ENCODE measurements at places on chromosomes 3 and 15.
A peak's percentile ranks its signal among the peaks of the same experiment; 100 is the strongest.

DNA sequence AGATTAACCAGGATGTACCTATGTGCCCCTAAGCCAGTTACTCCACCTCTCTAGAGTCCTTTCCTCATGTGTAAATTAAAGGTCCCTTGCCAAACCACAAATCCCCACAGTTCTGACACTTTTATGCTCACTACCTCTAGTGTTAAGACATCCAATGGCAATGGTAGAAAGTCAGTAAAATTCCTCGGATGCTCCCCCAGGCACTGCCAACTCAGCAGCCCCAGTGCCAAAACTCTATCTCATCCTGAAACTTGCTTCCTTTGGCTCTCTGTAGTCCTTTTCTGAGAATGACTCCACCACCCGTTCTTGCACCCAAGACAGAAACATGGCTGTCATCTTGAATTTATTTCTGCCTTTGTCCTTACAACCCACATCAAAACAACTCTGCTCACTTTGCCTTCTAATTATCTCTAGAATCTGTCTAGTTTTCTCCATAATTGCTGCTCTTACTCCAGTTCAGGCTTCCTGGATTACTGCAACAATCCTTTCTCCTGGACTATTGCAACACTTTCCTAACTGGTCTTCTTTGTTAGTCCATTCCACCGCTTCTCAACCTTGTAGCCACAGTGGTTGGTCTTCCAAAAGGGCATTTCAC is 41.6 kb downstream of the MB21D2 start:
- no peak for DNase-seq

GRCh38 chr3:117059067-117059955 is 349.7 kb downstream of the TUSC7 start:
- no peak for DNase-seq

DNA sequence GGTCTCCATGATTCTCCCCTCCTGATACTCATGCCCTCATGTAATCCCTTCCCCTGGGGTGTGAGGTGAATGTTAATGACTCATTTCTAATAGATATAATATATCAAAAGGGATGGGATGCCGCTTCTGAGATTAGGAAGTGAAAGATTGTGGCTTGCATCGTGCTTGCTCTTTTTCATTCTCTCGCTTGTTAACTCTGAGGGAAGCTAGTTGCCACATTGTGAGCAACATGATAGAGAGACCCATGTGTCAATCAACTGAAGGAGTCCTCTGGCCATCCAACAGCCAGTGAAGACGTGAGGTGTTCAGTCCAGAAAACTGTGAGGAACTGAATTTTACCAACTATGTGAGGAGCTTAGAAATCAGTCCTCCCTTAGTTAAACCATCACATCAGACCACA is 28.9 kb upstream of the DRD3 start:
- no peak for DNase-seq

DNA sequence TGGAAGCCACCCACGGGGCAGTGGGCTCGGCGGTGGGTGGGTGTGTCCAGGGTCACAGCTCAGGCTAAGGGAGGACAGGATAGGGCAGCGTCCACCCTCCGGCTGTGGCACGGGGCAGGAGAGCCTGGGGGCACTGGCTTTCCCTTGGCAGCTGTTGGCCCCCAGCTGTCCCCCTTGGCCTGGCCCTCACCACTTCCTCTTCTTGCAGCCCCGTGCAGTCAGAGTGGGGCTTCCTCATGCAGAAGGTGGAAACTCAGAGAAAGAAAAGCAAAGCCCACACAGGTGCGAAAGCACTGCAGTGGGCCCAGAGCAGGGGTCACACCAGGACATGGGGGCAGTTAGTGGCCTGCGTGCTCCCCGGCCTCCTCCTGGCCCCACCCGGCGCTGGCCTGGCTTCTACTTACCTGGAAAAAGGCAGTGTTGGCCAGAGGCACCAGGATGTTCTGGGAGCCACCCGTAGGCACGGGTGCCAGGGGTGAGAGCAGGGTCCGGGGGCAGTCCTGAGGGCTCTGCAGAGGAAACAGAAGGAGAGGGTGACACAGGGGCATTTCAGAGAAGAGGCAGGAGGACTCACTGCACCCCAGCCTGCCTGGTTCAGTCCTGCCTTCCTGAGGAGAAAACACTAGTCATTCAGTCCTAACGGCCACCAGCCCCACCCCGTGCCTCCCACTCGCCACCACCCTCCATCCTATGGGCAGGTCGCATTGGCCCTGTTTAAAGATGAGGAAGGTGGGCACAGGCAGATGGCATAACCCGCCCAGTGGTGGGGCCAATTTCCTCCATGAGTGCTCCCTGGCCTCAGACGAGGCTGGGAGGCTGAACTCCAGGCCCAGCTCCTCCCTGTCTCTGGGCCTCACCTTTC is 28.3 kb downstream of the PLXND1 start:
- no peak for DNase-seq

- no peak for DNase-seq
Measured at GRCh38 chr3:16359331-16359730, 94.3 kb downstream of the OXNAD1 start.

DNA sequence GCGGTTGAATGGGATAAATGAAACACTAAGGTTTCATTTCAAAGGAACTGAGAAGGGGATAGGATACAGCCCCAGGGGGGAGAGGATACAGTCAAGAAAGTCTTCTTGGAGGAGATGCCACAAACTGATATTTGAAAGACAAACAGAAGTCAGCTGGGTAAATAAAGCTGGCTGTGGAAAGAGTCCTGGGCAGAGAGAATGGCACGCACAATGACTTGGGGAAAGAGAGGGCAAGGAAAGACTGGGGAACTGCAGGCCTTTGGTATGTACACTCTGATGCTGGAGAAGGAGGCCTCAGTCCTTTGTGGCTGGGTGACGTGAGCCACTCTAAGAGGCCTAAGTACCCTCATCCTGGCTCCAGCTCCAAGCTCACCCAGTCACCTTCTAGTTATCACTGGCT is 45.2 kb upstream of the LMCD1 start:
- DNase-seq, result no peak

DNA sequence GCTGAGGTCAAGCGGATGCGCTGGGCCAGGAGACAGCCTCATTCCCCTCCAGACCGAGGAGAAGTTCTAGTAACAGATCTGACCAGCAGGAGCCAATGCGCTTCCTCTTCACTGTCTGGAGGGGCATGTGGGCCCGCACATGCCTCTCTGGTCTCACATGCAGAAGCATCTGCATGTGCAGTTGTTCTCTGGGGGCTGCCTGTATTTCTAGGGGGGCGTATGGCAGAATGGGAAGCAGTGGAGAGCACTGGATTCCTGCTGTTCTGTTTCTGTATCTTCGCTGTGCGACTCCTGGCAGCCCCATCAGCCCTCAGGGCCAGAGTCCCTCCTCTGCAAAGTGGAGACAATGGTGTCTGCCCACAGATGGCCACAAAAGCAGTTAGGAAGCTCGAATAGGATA is 170.4 kb upstream of the IQSEC1 start:
- DNase-seq, result no peak

- DNase-seq, result no peak
Measured at GRCh38 chr3:24373198-24373959, 121.3 kb downstream of the THRB start.

- DNase-seq, result no peak
Measured at GRCh38 chr3:45894015-45894414, 7.7 kb downstream of the CCR9 start.

DNA sequence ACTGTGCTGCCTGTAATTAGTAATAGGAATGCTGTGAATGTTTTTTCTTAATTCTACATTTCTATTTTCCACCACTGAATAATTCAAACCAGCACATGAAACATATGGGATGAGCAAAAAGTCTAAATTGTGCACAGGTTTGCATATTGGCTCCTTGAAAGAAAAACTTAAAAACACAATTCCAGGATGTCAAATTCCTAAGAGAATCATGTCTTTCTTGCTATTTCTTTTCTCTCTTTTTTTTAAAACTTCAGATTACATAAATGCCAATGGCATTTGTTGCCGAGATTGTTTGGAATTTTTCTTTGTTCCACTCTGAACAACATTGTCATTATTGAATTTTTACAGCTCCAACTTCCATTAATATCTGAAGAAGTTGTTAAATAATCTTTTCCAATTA is 60.8 kb downstream of the VGLL3 start:
- DNase-seq, result no peak

DNA sequence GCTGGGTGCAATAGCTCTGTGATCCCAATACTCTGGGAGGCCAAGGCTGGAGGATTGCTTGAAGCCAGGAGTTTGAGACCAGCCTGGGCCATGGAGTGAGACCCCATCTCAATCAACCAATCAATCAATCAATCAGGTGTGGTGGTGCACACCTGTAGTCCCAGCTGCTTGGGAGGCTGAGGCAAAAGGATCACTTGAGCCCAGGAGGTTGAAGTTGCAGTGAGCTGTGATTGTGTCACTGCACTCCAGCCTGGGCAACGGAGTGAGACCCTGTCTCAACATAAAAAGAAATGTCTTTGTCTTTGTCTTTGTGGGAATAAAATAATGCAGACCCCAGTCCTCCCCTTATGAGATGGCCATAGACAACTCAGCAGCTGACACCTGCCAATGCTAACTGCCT is 34.9 kb upstream of the TLE3 start:
- DNase-seq, result no peak

DNA sequence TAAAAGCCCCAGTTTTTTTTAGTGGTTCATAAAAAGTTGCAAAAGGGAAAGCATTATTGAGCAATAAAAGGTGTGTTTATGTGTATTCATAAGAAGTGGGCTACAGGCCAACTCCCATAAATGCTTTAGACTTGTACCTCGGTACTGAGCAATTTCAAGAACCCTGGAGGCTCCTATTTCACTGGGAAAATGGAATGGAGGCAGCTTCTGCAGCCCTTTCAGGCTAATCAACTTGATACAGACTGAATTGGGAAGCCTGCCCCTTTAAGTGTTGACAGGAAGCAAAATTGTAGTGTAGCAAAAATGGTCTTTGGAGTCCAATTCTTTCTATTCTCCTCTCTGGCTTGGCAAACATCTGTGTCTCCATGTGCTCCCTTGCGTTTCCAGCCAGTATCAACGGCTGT is 118.8 kb downstream of the ECT2 start:
- no peak for DNase-seq

DNA sequence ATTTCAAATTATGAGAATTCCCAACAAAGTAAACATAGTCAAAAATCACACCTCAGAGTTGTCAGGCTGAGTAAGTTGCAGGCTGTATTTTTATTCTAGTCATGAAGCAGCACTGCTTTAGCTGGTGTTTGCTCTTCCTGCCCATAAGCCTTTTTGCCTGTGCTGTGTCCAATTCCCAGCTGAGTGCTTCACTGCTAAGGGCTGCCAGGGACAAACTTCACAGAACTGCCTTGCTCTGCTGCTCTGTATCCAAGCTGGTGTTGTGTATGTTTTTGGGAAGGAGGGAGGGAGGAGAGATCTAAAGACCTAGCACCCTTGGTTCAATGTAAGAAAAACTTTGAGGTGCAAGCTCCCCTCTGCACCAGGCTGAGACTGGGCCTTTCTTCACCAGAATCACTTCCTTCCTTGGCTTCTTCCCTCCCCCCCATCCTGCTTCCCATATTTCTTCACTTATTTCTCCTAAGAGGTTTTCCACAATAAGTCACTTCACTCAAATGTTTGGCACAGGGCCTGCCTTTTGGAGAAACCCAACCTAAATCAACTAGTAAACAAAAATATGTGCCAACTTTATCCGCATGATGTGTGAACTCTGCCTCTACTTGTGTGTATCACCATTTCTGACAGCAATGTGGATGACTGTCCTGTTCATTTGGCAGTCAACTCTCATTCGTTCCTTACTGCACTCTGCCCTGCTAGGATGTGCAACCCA is 156.1 kb downstream of the TBL1XR1 start:
- DNase-seq, result no peak

- no peak for DNase-seq
Measured at GRCh38 chr15:44738340-44738984, 2.1 kb downstream of the TRIM69 start.

DNA sequence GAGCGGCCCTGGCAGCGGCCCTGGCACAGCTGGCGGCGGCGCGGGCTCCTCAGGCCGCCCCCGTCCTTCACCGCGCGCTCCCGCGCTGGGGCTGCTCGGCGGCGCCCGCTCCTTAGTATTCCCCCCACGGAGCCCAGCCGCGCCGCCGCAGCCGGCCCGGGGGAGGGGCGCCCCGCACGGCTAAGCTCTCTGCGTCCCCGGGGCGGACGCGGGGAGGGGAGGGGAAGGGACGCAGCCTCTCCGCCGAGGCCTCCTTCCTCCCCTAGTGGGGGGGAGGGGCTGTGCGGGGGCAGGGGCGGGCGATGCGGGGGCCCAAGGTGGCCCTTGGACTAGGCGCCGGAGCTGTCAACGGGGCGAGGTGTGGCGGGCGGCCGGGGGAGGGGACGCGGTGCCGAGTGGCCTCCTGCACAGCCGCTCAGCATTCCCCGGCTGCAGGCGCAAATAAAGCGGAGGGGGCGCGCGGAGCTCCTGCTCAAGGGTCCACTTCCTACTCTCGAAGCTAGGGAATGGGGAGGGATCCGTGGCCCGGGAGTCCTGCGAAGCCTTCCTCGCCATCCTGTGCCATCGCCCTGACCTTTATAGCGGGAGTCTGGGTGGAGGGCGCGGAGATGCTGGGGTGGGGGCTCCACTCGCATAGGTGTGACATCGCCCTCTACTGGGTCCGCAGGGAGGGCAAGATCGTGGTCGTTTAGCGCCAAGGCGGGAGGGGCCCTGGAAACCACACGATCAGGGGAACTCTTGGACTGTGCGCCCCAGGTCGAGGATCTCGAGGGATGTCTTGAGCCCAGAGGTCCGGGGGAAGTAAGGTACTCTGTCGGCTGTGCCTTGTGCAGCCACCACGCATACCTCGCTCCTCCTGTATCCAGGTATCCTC is 22.2 kb downstream of the EPHB3 start:
- DNase-seq, result peak; percentile 68

- no peak for DNase-seq
Measured at GRCh38 chr3:184231671-184232070, 2.3 kb downstream of the VWA5B2 start.

GRCh38 chr3:178454726-178455125 is 81.5 kb upstream of the KCNMB2 start:
- no peak for DNase-seq

- DNase-seq, result no peak
Measured at GRCh38 chr3:13417166-13417947, 2.8 kb downstream of the NUP210 start.

DNA sequence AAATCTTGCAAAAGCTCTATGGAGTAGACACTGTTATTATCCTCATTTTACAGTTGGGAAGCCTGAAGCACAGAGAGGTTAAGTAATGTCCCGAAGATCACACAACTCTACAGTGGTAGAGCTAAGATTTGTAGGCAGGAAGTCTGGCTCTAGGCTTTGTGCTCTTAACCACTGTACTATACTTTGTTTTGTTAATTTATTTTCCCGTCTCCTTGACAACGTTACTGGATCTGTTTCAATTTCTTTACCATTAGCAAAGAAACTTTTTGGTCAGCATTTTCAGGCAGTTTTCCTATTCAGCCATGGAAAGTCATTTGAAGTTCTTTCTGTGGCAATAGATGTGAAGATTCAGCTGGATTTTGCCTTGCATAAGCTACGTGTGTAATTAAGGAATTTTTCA is 51.7 kb downstream of the OTOL1 start:
- no peak for DNase-seq
